ENCODE measurements at places on chromosomes 13 and 19.

GRCh38 chr13:74154981-74155380 is 20.8 kb upstream of the KLF12 start:
- no peak for DNase-seq

DNA sequence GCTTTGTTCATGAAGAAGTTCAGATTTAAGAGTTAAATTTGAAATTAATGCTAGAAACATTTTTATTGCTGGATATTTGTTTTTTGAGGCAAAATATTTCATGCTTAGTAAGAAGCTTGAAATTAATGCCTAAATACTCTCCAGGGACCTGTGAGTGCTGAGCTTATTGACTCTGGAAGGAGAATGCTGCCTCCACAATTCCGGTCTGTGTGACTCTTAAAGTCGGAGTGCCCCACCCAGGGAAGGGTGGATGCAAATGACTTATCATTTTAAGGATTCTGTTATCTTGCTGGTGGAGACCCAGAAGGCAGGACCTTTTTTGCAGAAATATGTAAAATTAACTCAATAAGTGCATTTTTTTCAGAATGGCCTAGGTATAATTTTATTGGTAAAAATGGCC is 143.8 kb upstream of the RXFP2 start:
- no peak for DNase-seq

- DNase-seq, result no peak
Observed at GRCh38 chr19:18141031-18141430, 11.9 kb upstream of the PIK3R2 start.

DNA sequence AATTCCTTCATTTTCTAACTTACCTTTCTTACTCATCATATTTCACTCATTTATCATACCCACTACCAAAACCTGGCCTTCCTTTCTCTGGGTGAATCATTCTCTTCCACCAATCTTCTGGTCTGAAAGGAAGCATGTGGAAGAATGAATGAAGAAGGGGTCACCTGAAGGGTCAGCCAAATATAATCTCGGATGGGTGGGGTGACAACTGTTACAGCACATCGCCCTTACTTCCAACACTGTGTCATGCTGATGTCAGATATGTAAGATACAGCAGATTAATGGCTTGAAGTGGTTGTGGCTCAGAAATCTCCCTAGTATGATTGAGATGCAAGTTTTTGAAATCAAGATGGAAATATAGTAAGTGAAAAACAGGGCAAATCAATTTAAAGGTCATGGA is 401.7 kb upstream of the HTR2A start:
- DNase-seq, result no peak

DNA sequence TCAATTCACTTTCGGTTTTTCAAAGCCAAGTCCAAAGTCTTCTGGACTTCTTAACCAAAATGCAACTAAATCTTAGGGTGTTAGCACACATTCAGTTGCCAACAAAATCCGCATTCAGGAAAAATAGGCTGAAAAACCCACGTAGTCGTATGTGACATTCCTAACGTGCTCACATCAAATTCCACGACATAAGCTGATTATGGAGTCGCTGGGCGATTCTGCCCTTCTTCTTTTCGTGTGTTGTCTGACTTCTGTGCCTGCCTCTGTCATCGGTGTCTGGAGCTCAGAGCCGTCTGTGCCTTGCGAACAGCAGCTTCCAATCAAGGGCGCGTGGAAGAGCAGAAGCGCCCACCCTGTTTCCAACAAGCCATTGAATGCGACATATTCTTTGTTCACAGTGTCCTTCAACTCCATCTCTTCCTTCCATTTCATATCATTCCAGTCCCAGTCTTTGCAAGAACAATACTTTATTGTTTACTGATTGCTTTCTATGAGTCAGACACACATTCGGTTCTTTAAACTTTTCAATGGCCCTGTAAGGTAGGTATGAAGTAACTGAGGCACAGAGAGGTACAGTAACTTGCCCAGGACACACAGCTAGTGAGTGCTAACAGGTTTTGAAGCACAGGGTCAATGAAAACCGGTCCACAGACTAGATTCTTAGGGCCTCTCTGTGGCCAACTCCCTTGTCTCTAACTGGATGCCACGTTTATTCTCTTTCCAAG is 8.2 kb upstream of the ZNF507 start:
- no peak for DNase-seq

- DNase-seq, result no peak
Observed at GRCh38 chr13:99218126-99218525, 17.5 kb downstream of the UBAC2 start.
